Activated naive CD8-positive, alpha-beta T cell treated with anti-CD3 and anti-CD28 coated beads, Interleukin-2, amount 10 ng/mL, durations not matched to agents 7 days and 5 days (primary cell): ENCODE measurements at places on chromosomes 5 and 9.

DNA sequence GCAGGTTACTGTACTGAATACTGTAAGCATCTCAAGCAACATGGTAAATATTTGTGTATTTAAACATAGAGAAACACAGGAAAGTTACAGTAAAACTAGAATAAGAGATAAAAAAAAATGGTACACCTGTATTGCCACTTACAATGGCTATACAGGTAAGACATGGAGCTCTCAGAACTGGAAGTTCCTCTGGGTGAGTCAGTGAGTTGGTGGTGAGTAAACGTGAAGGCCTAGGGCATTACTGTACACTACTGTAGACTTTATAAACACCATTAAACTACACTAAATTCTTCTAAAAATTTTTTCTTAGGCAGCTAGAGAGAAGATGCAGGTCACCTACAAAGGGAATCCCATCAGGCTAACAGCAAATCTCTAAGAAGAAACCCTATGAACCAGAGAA is 872.9 kb downstream of the TAF11L14 start:
- DNase-seq: no peak

DNA sequence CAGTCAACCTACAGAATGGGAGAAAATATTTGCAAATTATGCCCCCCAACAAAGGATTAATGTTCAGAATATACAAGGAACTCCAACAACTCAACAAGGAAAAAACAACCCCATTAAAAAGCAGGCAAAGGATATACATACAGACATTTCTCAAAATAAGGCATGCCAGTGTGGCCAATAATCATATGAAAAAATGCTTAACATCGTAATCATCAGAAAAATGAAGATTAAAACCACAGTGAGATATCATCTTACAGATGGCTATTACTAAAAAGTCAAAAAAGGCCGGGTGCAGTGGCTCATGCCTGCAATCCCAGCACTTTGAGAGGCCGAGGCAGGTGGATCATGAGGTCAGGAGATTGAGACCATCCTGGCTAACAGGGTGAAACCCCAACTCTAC is 103.2 kb downstream of the KLHL3 start:
- no peak for DNase-seq

DNA sequence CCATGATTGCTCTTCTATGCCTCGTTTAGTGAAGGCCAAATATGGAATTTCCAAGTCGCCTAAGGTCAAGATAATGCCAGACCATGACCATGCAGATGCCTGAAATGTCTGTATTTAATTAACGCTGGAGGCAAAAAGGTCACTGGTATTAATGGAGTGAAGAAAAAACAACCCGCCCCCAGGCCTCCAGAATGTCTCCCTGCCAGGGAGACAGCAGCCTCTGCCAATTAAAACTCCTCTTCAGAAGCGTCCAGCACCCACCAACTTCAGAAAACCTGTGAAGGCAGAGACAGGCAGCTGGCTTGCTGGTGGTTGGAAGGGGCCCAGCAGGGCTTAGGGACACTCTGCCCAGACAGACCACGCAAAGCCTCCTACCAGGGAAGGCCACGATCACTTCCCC is 94.4 kb downstream of the VAV2 start:
- no peak for DNase-seq

GRCh38 chr5:139294374-139295165 is 1.0 kb downstream of the MATR3 start:
- peak; percentile 69 for DNase-seq

DNA sequence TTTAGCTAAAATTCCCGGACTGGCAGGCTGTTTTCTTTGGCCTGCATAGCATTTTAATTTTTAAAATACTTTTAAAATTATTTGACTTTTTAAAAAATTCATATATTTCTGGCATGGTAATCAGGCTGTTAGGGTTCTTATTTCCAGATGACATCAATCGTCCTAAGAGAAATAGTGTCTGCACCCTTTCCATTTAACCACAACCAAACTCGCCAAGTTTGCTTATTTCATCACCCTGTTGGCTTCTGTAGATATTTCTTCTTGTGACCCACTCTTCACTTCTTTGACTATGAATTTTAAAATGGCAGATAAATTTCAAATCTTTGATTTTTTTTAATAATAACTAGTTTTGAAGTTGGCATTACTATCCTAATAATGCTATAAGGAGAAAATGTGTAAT is 675.7 kb upstream of the FTMT start:
- DNase-seq: no peak

DNA sequence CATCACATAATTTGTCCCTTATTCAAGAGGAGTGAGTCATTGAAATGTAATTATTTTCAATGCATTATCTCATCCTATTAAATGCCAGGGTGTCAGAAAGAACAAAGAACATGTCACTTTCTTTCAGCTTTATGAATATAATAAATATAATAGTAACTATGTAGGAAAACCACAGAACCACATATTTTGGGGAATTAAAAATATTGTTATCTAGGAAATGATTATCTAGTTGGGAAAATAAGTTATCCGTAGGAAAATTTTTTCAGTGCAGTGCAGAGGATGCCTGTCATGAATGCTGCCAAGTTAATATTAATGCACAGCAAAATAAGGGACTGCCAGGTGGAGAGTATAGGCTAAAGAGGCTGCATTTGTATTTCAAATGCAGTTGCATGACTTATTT is 844.8 kb downstream of the MAT2B start:
- DNase-seq: no peak

GRCh38 chr5:10308844-10309243 is 1.1 kb upstream of the CMBL start:
- no peak for DNase-seq

GRCh38 chr5:165149431-165149830 is 1644.0 kb downstream of the MAT2B start:
- DNase-seq: no peak

- DNase-seq: no peak
These were observed 172.2 kb downstream of the DAB2IP start for GRCh38 chr9:121823451-121824169.

DNA sequence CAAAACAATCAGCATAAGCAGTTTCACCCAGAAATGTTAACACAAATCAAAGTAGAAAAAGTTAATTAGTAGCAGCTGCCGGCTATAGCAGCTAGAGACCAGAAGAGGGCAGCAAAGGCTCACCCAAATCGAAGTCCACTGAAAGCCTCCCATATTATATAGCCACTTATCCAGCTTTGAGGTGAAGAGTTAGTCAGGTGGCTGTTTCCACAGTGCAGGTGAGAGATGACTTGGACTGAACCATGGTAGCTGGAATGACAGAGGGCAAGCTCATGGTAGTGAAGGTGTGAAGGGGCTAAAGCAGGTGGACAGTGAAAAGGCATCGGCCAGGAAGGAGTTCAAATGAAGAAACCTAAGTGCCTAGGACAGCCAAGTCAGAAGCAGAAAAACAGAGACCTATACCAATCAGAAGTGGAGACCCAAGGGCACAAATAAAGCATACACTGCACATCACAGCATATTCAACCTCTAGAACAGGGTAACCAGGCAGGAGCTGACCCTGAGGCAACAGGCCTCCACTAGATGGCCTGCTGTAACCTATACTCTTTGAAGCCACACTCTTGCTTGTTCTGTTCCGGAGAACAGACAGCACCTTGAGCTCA is 7.2 kb upstream of the RNF38 start:
- DNase-seq: peak; percentile 39

GRCh38 chr5:59769832-59770231 is 123.7 kb downstream of the PDE4D start:
- no peak for DNase-seq

DNA sequence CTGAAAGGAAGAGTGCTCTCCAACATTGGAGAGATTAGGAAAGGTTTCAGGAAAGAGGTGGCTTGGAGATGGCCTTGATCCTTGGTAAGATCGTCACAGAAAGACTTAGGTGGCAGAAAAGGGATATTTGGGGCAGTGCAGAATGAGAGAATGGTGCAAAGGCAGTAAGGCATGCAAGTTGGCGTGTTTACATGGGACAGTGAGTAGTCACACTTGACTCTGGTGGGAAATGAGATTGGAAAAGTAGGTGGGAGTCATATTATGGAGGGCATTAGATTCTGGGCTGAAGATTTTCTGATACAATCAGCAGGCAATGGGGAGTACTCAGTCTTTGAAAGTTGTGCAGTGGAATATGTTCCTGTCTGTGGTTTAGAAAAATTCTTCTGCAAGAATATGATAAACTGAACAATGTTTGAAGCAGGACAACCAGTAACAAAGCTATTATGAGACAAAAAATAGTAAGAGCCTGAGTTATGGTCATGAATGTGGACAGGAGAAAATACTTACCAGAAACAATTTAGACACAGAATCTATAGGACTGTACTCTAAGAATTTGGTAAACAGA is 76.2 kb upstream of the ANKRD55 start:
- no peak for DNase-seq

GRCh38 chr9:88925481-88925880 is 65.8 kb upstream of the S1PR3 start:
- no peak for DNase-seq
